ENCODE measurements at places on chromosomes 7 and 10. TPM values are rescaled to one million over a fixed set of nuclear protein-coding genes. Genes with fewer than 3 reads are reported as not detected.

Gene CLCN1
- 0.05 TPM for total RNA-seq

Gene AKR1E2
- 5.9 TPM for total RNA-seq

Gene SPOCK2
- 0.58 TPM for total RNA-seq

Gene ENO4
- 0.10 TPM for total RNA-seq

Gene POLR1F
- total RNA-seq: 17.4 TPM

Gene HOXA1
- 3.6 TPM for total RNA-seq

Gene CTNNA3
- not detected for total RNA-seq

Gene CASTOR2
- total RNA-seq: 6.3 TPM

Gene ZP3
- 15.6 TPM for total RNA-seq

Gene SLC13A1
- total RNA-seq: not detected
